A549 treated with Hydrocortisone at 1 μM for 4 hours (cell line): ENCODE measurements at places on chromosomes 5 and 9. TPM values are rescaled to one million over a fixed set of nuclear protein-coding genes. Genes with fewer than 3 reads are reported as not detected.

The SETX gene
- total RNA-seq: 17.1 to 24.2 TPM (median 18.9 TPM) in 5 replicates

The CYLC2 gene
- not detected in 5 replicates for total RNA-seq

The ALDH7A1 gene
- total RNA-seq: 70.1 to 76.7 TPM (median 72.0 TPM) in 5 replicates

The CCDC180 gene
- 0.48 to 1.2 TPM (median 0.82 TPM) in 5 replicates for total RNA-seq

The GABRA1 gene
- total RNA-seq: not detected in 5 replicates

The UBE2R2 gene
- total RNA-seq: 42.8 to 47.2 TPM (median 46.2 TPM) in 5 replicates

The GFI1B gene
- total RNA-seq: 0.07 to 0.20 TPM (median 0.10 TPM) in 5 replicates

The SH3PXD2B gene
- 15.3 to 20.0 TPM (median 18.8 TPM) in 5 replicates for total RNA-seq

The SLC34A1 gene
- not detected in 5 replicates for total RNA-seq

The SHISAL2B gene
- not detected in 5 replicates for total RNA-seq

The ZNF300 gene
- total RNA-seq: 2.0 to 3.0 TPM (median 2.3 TPM) in 5 replicates

The ZCCHC7 gene
- 9.4 to 15.0 TPM (median 11.6 TPM) in 5 replicates for total RNA-seq

The LCP2 gene
- total RNA-seq: 0.05 to 0.06 TPM in 2 of 5 replicates, not detected in the others

The PCDHB11 gene
- 0.03 to 0.08 TPM (median 0.06 TPM) in 5 replicates for total RNA-seq

The OLFML2A gene
- 22.1 to 40.5 TPM (median 31.5 TPM) in 5 replicates for total RNA-seq

The TLX3 gene
- not detected in 5 replicates for total RNA-seq

The STPG3 gene
- not detected in 5 replicates for total RNA-seq

The NXNL2 gene
- 0.44 to 1.2 TPM (median 0.74 TPM) in 5 replicates for total RNA-seq

The SLC27A4 gene
- 43.0 to 51.7 TPM (median 44.7 TPM) in 5 replicates for total RNA-seq

The EFNA5 gene
- 18.1 to 23.1 TPM (median 20.5 TPM) in 5 replicates for total RNA-seq

The PCDHGB2 gene
- 0.05 to 0.13 TPM (median 0.11 TPM) in 4 of 5 replicates, not detected in the other for total RNA-seq

The RANBP17 gene
- 1.9 to 2.7 TPM (median 2.2 TPM) in 5 replicates for total RNA-seq

The TCF7 gene
- total RNA-seq: 9.7 to 11.2 TPM (median 11.1 TPM) in 5 replicates

The SH3RF2 gene
- 2.0 to 2.8 TPM (median 2.4 TPM) in 5 replicates for total RNA-seq

The CXXC5 gene
- 15.0 to 17.5 TPM (median 15.4 TPM) in 5 replicates for total RNA-seq

The IFNA21 gene
- not detected in 5 replicates for total RNA-seq

The CDK7 gene
- total RNA-seq: 52.7 to 71.8 TPM (median 54.4 TPM) in 5 replicates

The IFT74 gene
- total RNA-seq: 11.6 to 15.5 TPM (median 12.9 TPM) in 5 replicates

The IL33 gene
- 0.10 to 0.55 TPM (median 0.43 TPM) in 5 replicates for total RNA-seq

The TIMD4 gene
- total RNA-seq: 0.70 to 1.4 TPM (median 1.1 TPM) in 5 replicates

The NLN gene
- total RNA-seq: 49.7 to 77.9 TPM (median 63.6 TPM) in 5 replicates

The GMCL2 gene
- total RNA-seq: not detected in 5 replicates

The TEX48 gene
- not detected in 5 replicates for total RNA-seq

The FGD3 gene
- total RNA-seq: 0.10 to 0.93 TPM (median 0.27 TPM) in 5 replicates

The CD74 gene
- total RNA-seq: 0.15 to 0.16 TPM in 2 of 5 replicates, not detected in the others

The LOX gene
- 1.3 to 2.4 TPM (median 1.7 TPM) in 5 replicates for total RNA-seq

The BHMT gene
- total RNA-seq: 0.11 TPM in 1 of 5 replicates, not detected in the others

The PRLR gene
- total RNA-seq: 0.02 to 0.10 TPM (median 0.05 TPM) in 5 replicates

The C9orf50 gene
- total RNA-seq: 0.08 TPM in 1 of 5 replicates, not detected in the others

The NPM1 gene
- 3,179 to 4,139 TPM (median 3,389 TPM) in 5 replicates for total RNA-seq

The IFNA13 gene
- total RNA-seq: not detected in 5 replicates
